ENCODE measurements at places on chromosomes 12 and 14. TPM values are rescaled to one million over a fixed set of nuclear protein-coding genes. Genes with fewer than 3 reads are reported as not detected.

The BORCS5 gene
- 17.9 TPM for total RNA-seq

The GRIN2B gene
- total RNA-seq = under 0.01 TPM

The TSPAN8 gene
- total RNA-seq = 0.60 TPM

The CAPZA3 gene
- not detected for total RNA-seq

The NANOG gene
- total RNA-seq = 0.52 TPM

The C12orf54 gene
- total RNA-seq = 8.5 TPM

The DPPA3 gene
- not detected for total RNA-seq

The KRT83 gene
- not detected for total RNA-seq

The COX8C gene
- not detected for total RNA-seq

The PKP2 gene
- total RNA-seq = 13.7 TPM

The SLC15A4 gene
- total RNA-seq = 12.8 TPM

The LTBP2 gene
- 14.4 TPM for total RNA-seq

The GPRC5D gene
- total RNA-seq = not detected

The CCDC184 gene
- 0.20 TPM for total RNA-seq

The NOXRED1 gene
- total RNA-seq = not detected

The CDH24 gene
- total RNA-seq = 3.4 TPM

The TRPV4 gene
- total RNA-seq = 7.3 TPM

The INHBE gene
- not detected for total RNA-seq

The CLEC1B gene
- total RNA-seq = not detected

The CAPS2 gene
- total RNA-seq = 5.8 TPM

The OR4E2 gene
- total RNA-seq = not detected

The KRT86 gene
- total RNA-seq = not detected

The TUBA1B gene
- 536 TPM for total RNA-seq

The DDN gene
- total RNA-seq = 0.28 TPM

The BHLHE41 gene
- total RNA-seq = 5.8 TPM

The PPP2R5E gene
- 40.4 TPM for total RNA-seq

The SLC6A15 gene
- total RNA-seq = 19.4 TPM

The C12orf75 gene
- 49.7 TPM for total RNA-seq

The ZNF385A gene
- total RNA-seq = 52.2 TPM

The EML5 gene
- 1.4 TPM for total RNA-seq

The KRT2 gene
- total RNA-seq = not detected

The PGF gene
- total RNA-seq = 4.1 TPM

The CD9 gene
- 597 TPM for total RNA-seq

The KRT78 gene
- 291 TPM for total RNA-seq

The PAX9 gene
- total RNA-seq = 83.6 TPM

The EXOC3L4 gene
- 0.20 TPM for total RNA-seq

The TUNAR gene
- not detected for total RNA-seq

The MIA2 gene
- total RNA-seq = 45.1 TPM

The TMTC1 gene
- total RNA-seq = 5.3 TPM

The RTL1 gene
- total RNA-seq = not detected

The GALNT9 gene
- total RNA-seq = not detected

The CLEC12A gene
- total RNA-seq = 0.36 TPM

The PSEN1 gene
- total RNA-seq = 48.3 TPM
